GM12864 (cell line): ENCODE measurements at places on chromosomes 3 and 15.

- no peak for DNase-seq
These were observed 136.1 kb upstream of the TOPAZ1 start for GRCh38 chr3:44105571-44105970.

- DNase-seq, result no peak
These were observed 283.7 kb upstream of the ICE2 start for GRCh38 chr15:60762638-60763037.

- DNase-seq, result no peak
These were observed 3.2 kb upstream of the FLNB start for GRCh38 chr3:58004973-58005372.

DNA sequence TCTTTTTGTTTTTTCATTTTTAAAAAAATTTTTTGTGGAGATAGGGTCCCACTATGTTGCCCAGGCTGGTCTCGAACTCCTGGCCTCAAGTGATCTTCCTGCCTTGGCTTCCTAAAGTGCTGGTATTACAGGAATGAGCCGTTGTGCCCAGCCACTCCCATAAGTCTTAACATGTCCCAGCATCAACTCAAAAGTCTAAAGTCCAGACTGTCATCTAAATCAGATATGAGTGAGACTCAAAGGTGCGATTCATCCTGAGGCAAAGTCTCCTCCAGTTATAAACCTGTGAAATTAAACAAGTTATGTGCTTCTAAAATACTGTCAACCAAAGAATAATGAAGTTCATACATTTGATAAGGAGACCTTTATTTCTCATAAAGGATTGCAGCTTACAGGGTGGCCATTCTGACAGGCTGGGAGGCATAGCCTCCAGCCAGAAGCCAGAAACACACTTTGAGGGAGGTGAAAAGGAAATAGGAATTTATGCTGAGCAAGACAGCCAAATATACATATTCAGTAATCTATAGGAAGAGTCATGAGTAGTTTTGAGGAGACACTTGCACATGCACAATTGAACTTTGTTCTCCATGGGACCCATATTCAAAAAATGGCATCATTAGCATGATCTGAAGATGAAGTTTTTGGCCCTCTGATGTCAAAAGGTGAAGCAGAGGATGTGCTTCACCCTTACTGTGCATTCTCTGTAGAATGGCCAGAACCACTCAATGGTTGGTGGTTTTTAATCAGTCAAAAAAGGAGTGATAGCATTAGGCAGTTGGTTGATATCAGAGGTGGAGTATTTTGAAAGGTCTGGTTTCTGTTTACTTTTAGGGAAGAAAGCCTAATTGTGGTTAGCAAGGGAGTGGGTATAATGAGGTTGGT, 11.0 kb upstream of the ZNF662 start:
- DNase-seq, result no peak

DNA sequence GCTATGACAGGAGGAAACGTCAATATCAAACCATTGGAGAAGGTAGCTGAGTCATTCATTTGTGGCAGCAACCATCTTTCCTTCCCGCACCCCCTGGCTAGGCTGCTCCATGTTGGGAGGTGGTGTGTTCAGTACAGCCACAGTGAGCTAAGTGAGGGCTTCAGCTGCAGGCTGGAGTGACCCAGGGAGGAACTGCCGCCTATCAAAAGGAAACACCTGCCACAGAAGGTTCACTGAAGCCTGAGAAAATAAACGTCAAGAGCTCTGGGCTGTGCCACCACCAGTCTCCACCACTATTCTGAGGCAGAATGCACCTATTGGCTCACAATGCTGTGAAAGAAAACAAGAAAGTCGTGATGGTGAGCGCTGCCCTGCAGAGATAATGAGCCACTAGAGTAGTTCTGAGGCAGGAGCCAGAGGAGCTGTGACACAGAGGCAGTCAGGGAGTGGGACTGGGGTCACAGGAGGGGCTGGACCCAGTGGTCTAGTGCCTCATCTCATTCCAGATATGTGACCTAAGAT, 34.8 kb upstream of the CD47 start:
- peak; percentile 88 for DNase-seq
